ENCODE measurements at places on chromosomes 13 and 19. TPM values are rescaled to one million over a fixed set of nuclear protein-coding genes. Genes with fewer than 3 reads are reported as not detected.

DNA sequence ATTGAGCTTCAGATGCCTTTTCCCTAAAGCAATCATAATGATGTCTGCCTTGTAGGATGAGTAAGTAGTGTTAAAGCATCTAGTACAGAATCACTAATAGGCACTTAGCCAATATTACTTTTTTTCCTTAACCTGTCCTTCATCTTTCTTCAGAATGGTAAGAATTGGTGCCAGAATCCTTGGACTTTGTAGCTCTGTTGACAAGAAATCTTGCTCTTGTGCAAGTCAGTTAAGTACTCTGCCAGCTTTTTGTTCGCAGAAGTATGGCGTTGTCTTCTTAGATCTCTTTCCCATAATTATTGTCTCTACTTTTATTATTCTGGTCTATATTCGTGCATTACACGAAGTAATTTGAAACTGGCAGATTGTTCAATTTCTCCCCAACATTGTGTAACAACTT is 554.5 kb downstream of the PCDH9 start:
- no peak overlapping the region for H3K4me3 ChIP-seq
- H3K36me3 ChIP-seq = no peaks in the 10 kb centered on the region
- no peak overlapping the region for H3K27ac ChIP-seq
- no peak for DNase-seq
- H3K4me1 ChIP-seq = peaks cover 8% of the 10 kb centered on the region
- no peaks in the 10 kb centered on the region for H3K27me3 ChIP-seq

DNA sequence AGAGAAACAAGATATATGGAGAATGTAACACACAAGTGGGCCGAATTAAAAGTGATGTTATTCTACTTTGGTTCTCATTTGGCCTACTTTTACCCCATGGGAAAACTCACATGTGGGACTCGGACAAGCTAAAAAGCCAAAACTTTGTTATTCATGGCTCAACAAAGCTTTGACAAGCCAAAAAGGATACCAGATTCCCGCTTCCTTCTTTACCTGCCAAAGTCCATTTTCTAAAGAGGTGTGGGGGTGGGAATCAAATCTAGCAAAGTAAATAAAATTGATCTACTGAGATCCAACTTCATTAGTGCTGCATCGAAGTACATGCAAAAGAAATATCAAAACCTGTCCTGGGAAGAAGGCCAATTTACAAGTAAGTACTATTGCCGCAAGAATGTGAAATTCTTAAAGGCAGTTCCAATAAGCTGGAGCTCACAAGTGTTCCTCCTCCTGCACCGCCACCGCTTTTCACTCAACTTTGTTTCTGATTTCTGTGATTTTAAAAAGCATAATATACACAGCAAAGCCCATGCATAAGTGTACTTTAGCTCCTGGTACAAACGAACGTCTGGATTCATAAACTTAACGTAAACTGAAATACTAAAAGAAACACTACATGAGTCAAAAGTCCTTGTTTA is 1.1 kb downstream of the LNX2 start:
- H3K4me3 ChIP-seq = peak overlapping the region; percentile 96
- peak overlapping the region; percentile 45 for H3K27ac ChIP-seq
- no peak for DNase-seq
- no peaks in the 10 kb centered on the region for H3K27me3 ChIP-seq
- H3K36me3 ChIP-seq = peaks cover 15% of the 10 kb centered on the region

GRCh38 chr19:33306853-33307792 is 4.8 kb upstream of the CEBPA start:
- H3K27ac ChIP-seq = no peak overlapping the region
- no peaks in the 10 kb centered on the region for H3K27me3 ChIP-seq
- no peaks in the 10 kb centered on the region for H3K4me1 ChIP-seq
- H3K36me3 ChIP-seq = no peaks in the 10 kb centered on the region

Gene ZNF823
- total RNA-seq = 8.7 TPM

- no peaks in the 10 kb centered on the region for H3K27me3 ChIP-seq
- no peak for DNase-seq
- H3K27ac ChIP-seq = no peak overlapping the region
- no peaks in the 10 kb centered on the region for H3K36me3 ChIP-seq
- no peaks in the 10 kb centered on the region for H3K4me1 ChIP-seq
Observed at GRCh38 chr13:22903925-22904324, 276.9 kb upstream of the SGCG start.

DNA sequence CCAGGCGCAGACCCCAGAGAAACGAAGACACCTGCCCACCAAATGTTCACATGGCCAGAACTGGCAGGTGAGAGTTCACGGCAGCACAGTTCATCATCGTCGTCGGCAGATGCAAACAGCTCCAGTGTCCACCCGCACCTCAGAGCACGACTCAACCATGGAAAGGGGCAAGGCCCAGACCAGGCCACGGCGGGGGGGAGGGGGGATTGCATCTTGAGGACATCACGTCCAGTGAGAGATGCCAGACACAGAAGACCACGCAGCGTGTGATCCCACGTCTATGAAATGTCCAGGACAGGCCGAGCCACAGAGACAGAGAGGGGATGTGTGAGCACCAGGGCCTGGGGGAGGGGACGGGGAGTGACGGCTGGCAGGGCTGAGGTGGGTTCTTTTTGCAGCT is 7.3 kb downstream of the RNF126 start:
- DNase-seq = no peak
- H3K4me1 ChIP-seq = peaks cover 10% of the 10 kb centered on the region
- no peak overlapping the region for H3K27ac ChIP-seq
- H3K4me3 ChIP-seq = no peak overlapping the region
- H3K27me3 ChIP-seq = no peaks in the 10 kb centered on the region
- peaks cover 15% of the 10 kb centered on the region for H3K36me3 ChIP-seq

- H3K36me3 ChIP-seq = no peaks in the 10 kb centered on the region
- H3K27ac ChIP-seq = no peak overlapping the region
- no peak for DNase-seq
- 0 out of 2 replicates have a peak, but pooled peaks cover 4% of the 10 kb centered on the region for H3K27me3 ChIP-seq
Observed at GRCh38 chr19:29798774-29799497, 12.9 kb upstream of the CCNE1 start.

DNA sequence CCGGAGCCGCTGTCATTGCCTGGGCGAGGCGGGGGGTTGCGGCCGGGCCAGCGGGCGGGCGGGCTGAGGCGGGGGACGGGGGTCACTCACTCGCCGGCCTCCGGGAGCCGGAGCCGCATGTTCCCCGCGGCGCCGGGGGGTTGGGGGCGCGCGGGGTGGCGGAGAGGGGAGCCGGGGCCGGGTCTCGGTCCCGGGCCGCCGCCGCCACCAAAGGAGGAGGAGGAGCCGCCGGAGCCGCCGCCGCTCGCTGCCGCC is 149 bp downstream of the MED26 start:
- peaks cover 7% of the 10 kb centered on the region for H3K4me1 ChIP-seq
- peak overlapping the region; percentile 41 for H3K27ac ChIP-seq
- peak overlapping the region; percentile 93 for H3K4me3 ChIP-seq
- no peak for DNase-seq

Gene F2RL3
- total RNA-seq = 0.47 TPM

- H3K27ac ChIP-seq = no peak overlapping the region
- DNase-seq = no peak
- no peaks in the 10 kb centered on the region for H3K27me3 ChIP-seq
- H3K4me1 ChIP-seq = peaks cover 38% of the 10 kb centered on the region
Observed at GRCh38 chr13:50518131-50518530, 325.4 kb downstream of the DLEU7 start.

Measured in SJCRH30 (cell line).